ENCODE measurements at places on chromosomes 3 and 15.

DNA sequence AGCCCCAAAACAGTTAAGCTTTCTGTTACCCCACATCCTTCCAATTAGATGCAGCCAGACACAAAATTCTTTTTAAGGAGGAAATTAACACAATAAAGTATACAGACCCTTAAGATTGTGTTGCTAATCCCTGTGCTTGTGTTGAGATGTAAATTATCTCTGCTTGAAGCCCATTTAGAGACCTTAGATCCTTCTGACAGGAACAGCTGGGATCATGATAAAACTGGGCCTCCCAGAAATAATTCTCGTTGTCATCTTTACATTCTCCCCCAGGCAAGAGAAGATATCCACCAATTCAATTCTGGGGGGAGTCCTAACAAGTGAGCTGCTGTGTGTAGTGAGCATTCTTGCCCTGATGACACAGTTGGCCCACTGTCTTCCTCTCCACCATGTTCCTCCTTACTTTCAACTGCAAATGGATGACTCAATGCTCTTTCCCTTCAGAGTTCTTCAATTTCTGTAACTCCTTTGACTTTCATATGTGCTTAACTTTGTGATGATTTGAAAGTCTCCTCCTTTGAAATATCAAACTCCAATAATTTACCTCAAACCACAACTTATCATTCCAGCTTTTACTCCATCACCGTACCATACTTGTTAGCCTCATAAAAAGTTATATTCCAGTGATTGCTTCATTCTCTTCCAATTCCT lies 186.6 kb downstream of the RAP2B start:
- DNase-seq, result no peak

DNA sequence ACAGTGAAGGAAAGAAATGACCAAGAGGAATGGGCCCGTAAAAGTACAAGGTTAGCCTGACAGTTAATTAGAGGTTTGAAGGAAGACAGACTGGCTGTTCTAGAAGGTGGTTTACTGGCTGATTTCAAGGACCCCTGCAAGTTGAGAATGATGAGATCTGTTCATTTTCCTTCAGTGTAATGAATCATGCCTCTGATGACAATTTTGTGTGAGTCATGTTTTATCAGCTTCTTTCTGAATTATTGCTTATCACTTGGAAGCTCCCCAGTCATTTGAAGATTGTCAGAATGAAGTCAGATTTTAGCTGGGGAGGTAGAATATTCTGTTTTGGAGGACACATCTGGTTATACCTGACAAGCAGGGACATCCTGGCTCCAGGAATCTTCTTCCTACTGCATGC lies 50.6 kb downstream of the DRD3 start:
- no peak for DNase-seq

DNA sequence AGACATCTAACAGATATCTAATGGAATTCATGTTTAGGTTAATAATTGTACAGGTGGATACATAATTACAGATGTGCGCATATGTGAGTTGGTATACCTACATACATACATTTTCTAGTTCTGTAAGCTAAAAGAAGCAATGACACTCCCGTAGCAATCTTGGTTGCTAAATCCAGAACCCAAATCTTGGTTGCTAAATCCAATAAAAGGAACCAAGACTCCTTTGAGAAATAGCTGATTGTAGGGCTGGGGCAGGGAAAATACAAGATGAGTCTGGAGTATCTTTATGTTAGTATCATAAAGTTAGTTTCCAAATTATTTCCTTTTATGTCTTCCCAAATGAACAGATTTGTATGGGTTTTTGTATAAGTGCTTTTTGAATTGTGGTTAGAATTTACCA lies 135.2 kb downstream of the TMCC1 start:
- DNase-seq, result no peak

- DNase-seq, result no peak
Observed at GRCh38 chr3:118973050-118973449, 61.6 kb downstream of the IGSF11 start.

GRCh38 chr3:24229468-24230221 lies 265.0 kb downstream of the THRB start:
- DNase-seq, result no peak

DNA sequence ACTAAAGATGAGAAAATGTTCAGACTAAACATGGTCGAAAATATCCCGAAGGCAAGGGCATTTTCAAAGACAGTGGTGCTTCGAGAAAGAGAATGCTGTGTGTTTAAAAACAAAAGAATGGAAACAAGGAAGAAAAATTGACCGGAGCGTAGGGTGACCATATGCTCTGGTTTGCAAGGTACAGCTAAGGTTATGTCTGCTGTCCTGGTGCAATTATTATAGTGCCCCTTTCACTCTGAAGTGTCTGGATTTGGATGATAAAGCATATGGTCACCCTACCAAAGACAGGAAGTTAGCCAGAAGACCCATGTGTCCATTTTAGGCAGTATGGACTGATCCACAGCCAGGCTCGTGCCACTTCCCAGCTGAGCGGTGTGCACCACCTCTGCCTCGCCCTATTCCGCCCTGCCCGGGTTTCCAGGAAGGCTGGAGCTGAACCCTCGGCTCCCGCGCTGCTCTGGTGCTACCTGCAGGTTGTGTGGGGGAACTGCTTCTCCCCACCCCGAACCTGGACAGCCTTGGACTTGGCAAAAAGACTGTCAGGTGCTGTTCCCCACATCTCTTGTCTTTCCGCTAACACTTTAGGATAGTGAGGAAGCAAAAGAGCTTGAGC lies 25.2 kb downstream of the GOLGA6D start:
- no peak for DNase-seq

DNA sequence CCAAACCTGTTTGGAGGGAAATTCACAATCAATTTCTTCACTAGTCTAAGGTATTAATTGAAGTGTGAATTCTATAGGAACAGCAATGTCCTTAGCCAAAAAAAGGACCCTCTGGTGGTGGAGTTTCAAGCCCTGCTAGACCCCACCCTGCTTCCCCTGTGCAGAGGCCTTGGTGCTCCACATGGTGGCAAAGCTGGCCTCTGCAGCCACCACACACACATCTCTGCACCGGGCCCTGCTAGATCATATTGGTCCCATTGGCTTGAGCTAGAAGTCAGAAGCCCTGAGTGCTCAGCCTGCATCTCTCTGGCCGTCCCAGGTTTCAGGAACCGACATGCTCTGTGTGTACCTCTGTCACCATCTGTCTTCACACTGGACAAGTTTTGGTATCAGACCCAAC lies 220.9 kb upstream of the TRIM42 start:
- no peak for DNase-seq

DNA sequence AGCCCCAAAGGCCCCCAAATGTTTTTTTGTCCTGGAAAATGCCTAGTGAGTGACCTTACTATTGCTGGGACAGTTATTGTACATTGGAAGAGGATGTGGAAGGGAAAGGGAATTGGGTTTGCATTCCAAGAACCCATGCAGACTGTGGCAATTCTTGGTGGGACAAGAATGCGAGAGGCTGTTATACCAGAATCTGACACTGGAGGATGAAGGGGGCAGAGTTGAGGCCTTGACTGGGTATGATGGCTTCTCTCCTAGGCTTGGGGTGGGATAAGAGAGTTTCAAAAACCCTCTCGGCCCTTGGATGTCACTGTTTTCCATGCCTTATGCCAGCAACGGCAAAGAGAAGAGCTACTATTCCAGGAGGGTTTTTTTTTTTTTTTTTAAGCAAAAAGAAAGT lies 25.3 kb downstream of the IL16 start:
- no peak for DNase-seq

DNA sequence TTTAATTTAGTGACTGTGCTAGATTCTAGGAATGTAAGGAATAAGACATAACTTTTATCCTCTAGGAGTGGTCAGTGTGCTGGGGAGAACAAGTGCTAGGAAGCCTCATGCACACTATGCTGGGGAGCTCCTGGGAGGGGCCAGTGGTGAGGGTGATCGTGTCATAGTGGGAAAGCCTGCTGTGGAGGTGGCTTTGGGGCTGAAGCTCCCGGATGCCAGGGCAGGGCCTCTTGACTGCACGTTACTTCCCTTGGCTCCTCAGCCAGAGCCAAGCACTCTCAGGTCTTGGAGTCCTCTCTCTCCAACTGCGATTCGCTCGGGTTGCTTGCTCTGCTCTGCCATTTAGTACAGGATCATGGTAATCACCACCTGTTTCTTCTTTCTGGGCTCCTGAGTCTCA lies 33.6 kb downstream of the SQOR start:
- DNase-seq, result no peak

DNA sequence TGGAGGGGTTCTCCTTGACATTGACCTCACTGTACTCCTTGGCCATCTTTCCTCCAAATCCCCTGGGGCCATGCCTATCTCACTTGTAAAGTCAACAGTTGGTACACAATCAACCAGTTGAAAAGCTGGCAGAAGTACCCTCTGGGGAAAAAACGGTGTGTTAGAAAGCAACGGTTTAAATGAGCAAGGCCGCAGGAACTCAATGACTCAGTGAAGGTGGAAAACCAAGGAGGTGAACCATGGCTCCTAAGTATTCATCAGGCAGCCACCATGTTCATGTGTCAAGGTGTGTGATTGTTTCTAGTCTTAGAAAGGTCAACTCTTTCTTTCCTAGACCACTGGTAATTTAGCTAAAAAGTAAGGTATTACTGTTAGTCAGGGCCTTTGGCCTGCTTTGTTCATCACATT lies 130.9 kb upstream of the SATB1 start:
- no peak for DNase-seq

DNA sequence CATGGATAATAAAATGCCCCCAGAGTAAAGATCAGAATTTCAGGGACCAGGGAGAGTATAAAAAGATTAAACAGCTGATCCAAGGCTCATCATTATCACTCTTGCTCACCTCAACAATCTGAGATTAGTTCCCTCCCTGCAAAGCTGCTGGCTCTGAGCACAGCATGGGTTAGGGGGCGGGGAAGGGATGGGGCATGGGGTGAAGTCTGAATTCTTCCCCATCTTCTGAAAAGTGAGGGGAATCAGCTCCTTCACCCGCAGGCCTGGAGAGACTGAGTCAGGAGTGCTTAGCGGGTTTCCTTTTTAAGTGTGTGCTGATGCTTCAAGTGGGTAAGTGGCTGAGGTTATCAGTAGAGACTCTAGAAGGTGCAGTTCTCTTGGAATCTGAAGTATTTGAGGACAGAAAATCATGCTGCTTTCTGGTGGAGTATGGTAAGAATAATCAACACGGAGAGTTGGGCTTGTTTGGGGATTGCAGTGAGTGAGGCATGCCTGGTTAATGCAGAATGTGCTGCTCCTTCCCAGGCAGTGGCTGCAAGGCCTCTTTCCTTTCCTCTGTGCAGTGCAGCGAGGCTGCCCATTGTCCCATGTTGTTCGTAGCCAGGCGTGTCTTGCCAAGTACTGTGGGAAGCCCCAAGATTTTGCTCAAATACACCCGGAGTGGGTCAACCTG lies 59.2 kb upstream of the TRAK1 start:
- DNase-seq, result no peak

GRCh38 chr3:170712336-170712735 lies 126.5 kb upstream of the SLC7A14 start:
- no peak for DNase-seq

Data from stimulated activated CD8-positive, alpha-beta memory T cell treated with anti-CD3 and anti-CD28 coated beads, Interleukin-7, amount 100 ng/mL, for 1 hour (primary cell).